ENCODE measurements at places on chromosomes 2 and 18.

DNA sequence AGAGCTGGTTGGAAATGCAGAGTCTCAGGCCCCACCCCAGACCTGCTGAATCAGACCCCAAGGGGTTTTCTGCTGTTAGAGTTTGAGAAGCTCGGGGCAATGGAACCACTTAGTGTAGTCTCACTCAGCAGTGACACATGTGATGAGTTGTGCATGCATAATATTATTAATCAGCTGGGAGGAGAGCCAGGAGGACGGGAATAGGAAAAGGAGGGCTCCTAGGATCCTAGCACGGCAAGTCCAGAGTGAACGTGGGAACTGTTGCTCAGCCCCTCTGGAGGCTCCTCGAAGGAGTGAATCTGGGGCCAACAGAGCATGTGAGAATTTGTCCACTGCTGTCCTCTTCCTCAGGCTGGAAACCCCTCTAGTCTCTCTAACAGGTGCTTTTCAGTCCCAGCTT is 87.1 kb downstream of the HS1BP3 start:
- no peak for DNase-seq

DNA sequence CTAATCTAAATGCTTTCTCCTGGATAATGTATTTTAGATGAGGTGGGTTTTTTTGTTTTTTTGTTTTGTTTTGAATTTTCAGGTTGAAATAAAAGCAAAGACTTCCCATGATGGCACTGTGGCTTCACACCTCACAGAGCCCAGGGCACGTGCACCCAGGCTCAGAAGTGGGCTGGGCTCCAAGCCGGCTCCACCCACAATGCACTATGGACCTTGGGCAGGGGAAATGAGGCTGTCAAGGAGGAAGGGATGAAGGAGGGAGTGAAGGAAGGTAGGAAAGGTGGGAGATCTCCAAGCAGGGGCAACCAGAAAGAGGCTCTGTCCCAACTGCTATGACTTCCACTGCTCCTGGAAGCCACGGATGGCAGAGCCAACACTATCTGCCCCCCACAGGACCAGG is 60.4 kb downstream of the BIN1 start:
- DNase-seq: no peak

GRCh38 chr2:239793836-239794235 is 231.3 kb downstream of the NDUFA10 start:
- DNase-seq: no peak

DNA sequence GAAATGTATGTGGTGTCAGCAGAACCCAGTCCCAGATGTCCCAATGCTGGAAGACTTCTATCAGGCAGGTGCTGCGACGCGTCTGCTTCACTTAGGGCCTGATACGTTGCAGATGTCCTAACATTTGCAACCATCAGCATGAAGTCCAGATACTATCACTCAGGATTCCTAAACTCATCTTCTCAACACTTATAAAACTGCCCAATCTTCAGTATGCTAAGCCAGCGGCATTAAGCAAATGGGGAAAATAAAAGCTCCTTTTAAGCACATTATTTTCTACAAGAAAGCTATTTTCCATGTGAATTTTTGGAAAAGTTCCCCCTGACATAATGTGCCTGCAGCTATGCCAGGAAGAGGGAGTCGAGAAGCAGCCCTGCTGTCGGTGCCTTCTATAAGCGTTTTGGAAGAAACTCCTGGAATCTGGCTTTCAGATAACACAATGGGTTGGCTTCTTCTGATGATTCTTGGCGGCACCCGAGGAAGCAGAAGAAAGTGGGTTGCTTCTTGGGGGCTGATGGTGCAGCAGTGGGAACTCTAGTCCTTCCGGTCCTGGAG is 60.7 kb upstream of the ITGA6 start:
- no peak for DNase-seq

- DNase-seq: no peak
Observed at GRCh38 chr2:43754180-43754579, 19.7 kb upstream of the DYNC2LI1 start.

DNA sequence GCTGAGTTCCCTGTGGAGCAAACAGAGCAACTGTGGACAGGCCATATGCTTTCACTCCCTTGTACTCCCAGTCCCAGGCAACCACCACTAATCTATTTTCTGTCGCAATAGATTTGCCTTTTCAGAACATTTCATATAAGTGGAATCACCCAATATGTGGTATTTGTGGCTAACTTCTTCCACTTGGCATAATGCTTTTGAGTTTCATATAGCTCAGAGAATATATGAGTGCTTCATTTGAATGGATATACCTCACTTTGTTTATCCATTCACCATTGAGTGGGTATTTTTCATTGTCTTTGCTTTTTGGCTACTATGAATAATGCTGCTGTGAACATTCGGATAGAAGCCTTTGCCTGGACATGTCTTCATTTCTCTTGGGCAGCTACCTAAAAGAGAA is 151.9 kb downstream of the CERS6 start:
- DNase-seq: no peak

DNA sequence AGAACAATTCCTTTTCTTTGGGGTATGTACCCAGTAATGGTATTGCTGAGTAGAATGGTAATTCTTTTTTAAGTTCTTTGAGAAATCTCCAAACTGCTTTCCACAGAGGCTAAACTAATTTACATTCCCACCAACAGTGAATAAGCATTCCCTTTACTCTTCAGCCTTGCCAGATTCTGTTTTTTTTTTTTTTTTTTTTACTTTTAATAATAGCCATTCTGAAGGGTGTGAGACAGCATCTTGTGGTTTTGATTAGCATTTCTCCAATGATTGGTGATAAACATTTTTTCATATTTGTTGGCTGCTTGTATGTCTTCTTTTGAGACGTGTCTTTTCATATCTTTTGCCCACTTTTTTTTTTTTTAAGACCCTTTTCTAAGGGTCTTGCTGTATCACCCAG is 137.4 kb downstream of the RTN4 start:
- DNase-seq: no peak

- peak; percentile 33 for DNase-seq
Observed at GRCh38 chr2:212915121-212915782, 236.2 kb downstream of the IKZF2 start.

- no peak for DNase-seq
Observed at GRCh38 chr2:74502147-74502719, 2.8 kb upstream of the LBX2 start.

DNA sequence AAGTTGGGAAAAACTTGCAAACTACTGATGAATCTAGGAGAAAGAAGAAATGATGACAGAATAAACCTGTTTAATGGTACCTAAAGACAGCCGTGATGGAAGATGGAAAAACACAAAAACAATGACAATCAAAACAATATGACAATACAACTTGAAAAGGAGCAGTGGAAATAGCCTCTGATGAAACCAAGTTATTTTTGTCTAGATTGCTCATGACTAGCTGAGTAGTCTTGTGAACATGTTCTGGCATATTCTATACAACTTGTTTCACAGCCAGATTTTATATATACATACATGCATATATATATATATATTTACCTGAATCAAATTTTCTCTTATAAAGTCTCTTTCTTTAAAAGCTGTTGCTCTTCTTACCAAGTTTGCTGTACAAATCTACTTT is 439.1 kb downstream of the TGIF1 start:
- DNase-seq: no peak

DNA sequence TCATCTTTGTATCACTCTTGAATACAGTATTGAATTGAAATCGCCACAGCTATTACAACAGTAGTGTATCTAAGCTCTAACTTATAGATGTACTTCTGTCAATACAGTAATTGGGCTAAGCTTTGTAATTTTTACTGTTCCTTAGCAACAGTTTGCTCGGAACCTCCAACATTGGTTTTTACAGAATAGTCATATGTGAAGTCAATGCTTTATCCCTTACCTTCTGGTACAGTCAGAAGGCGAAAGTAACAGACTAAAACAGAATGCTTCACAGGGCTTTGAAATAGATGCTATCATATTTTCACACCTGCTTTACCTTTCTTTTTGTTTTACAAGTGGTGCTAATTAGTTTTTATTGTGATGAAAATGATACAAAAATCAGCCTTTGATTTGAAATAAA is 46.9 kb upstream of the CYP20A1 start:
- no peak for DNase-seq

DNA sequence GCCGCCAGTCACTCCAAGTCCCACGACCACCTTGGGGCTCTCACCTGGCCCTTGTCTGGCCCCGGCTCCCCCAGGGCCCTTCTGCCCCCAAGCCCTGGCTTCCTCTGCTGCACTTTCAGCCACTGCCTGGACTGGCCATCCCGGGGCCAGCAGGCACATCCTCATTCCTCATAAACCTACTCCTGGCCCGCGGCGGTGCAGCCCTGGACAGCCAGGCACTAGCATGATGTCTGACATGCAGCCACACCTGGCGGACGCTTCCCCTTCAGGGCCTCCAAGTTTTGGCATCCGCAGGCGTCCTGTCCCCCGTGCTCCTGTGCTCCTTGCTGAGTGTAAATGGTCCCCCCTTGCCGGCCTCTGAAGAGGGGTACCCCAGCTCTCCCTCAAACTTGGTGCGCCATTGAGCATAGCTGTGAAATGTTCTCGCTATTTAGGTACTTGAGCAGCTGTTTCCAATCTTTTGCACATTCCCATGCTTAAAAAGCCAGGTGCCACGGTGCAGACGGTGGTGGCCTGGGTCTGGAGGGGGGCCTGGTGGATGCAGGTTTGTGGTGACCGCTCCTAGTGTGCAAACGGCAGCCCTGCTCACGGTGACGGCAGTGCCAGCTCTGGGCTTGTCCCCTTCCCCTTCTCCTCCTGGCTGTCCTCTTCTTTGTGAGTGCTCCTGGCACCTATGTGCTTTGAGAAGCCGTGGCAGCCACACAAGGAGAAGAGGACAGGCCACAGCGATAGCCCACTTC is 123.8 kb downstream of the MBP start:
- DNase-seq: no peak

DNA sequence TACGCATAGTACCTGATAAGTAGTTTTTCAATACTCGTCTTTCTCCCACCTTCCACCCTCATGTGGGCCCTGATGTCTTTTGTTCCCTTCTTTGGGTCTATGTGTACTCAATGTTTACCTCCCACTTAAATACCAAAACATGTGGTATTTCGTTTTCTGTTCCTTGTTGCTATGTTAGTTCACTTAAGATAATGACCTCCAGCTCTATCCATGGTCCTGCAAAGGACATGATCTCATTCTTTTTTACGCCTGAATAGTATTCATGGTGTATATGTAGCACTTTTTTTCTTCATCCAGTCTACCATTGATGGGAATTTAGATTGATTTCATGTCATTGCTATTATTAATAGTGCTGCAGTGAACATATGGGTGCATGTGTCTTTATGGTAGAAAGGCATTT is 310.4 kb upstream of the VWC2L start:
- no peak for DNase-seq

GRCh38 chr2:136550181-136550580 is 215.2 kb upstream of the THSD7B start:
- DNase-seq: no peak

- no peak for DNase-seq
Observed at GRCh38 chr2:60745761-60746160, 10.3 kb upstream of the PAPOLG start.

GRCh38 chr2:76427452-76427851 is 716.7 kb upstream of the GCFC2 start:
- no peak for DNase-seq

DNA sequence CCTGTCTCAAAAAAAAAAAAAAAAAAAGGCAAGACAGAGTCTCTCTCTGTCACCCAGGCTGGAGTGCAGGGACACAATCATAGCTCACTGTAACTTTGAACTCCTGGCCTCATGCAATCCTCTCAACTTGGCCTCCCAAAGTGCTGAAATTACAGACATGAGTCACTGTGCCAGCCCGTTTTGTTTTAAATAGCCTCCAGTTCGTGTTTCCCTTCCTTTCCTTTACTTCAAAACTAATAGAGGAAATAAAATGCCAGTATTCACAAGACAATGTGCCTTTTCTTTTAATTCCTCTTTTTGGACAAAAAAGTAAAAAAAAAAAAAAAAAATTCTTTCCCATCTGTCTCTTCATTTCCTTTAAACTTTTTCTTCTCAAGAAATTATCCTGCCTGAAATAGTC is 54.5 kb upstream of the ACMSD start:
- no peak for DNase-seq

GRCh38 chr18:26548415-26549262 is at the start of gene KCTD1:
Gene KCTD1 (minus strand): TSS chr18:26548553. CDS start chr18:26548536, 17 bp downstream.
- DNase-seq: peak; percentile 81

- DNase-seq: peak; percentile 72
Observed at GRCh38 chr2:190843890-190844699, 36.5 kb upstream of the GLS start.

DNA sequence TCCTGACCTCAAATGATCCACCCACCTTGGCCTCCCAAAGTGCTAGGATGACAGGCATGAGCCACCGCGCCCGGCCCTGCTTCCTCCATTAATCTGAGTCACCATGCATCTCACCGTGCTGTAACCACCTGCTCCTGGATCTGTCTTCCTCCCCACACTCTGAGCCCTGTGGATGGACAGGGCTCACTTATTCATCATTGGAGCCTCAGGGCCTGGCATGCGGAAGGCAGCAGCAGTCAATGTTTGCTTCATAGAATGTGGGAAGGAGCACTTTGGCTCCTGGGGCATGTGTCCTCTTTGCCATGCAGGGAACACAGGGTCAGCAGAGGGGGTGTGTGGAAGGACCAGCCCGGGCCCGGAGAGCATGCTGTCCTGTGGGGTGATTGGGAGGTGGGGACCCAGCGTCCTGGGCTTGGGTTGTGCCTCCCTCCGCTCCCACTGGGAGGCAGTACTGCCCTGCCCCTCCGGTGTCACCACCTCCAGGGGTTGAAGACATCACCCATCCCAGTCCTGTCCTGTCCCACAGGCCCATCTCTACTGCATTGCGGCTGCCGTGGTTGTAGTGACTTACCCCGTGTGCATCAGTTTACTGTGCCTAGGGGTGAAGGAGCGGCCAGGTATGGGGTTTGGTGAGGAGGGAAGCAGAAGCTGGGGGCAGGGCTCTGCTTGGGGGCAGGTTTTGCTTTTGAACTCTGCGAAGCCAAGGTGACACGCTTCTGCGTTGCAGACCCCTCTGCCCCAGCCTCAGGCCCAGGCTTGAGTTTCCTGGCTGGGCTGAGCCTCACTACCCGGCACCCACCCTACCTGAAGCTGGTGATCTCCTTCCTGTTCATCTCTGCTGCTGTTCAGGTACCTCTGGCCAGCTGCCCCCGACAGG is 11.5 kb downstream of the MFSD2B start:
- no peak for DNase-seq

GRCh38 chr2:29726976-29727375 is 194.4 kb downstream of the ALK start:
- no peak for DNase-seq

DNA sequence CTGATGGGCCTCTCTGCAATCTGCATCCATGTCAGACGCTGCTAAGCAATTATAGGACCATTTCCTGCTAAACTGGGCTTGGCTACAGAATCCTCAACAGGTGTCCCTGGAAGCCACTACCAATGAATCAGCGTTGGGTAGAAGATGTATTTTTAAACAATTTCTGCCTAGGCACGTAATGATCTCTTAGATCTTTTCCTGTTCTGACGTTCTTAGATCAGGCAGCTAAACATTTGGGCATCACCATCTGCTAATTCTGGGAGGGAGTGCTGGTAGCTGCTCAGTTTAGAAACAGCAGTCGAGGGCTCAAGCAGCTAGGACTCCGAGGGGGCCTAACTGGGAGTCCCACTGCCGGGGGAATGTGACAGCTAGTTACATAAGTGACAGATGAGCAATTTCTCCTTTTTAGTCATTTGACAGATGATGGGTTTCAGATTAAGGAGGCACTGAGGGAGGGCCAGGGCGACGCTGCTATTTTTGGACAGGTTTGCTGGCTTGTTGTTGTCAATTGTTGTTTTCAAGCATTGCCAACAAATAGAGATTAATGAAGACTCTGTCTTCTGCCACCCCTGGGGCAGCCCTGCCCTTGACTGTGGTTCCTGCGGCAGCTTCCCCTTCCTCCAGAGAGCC is 92.7 kb downstream of the MRO start:
- DNase-seq: no peak

GRCh38 chr2:48066000-48066399 is 159.7 kb upstream of the FBXO11 start:
- peak; percentile 1 for DNase-seq
